Endodermal cell (in vitro differentiated cells): ENCODE measurements at places on chromosomes 4 and X. TPM values are rescaled to one million over a fixed set of nuclear protein-coding genes. Genes with fewer than 3 reads are reported as not detected.

DNA sequence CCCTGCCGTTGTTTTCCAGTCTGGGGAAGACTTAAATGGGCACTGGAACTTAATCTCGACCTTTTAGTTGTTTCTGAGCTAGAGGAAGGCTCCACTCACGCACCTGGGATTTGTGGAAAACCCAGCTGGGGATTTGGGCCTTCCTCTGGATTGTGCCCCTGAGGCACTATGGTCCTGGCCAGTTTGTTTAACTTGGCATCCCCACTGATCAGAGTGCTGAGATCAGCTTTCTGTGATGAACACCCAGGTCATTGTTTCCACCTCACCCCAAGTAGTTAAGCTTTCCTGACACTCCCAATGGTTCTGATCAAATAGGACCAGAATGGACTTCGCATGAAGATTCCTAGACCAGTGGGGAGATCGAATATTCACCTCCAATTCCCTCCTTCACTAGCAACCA lies 20.5 kb upstream of the NAP1L5 start:
- no peak for DNase-seq

Gene FGF13
- 69.4 and 69.9 TPM in 2 replicates for total RNA-seq

Gene TMPRSS11B
- total RNA-seq = 0.18 TPM in 1 of 3 replicates, not detected in the others

DNA sequence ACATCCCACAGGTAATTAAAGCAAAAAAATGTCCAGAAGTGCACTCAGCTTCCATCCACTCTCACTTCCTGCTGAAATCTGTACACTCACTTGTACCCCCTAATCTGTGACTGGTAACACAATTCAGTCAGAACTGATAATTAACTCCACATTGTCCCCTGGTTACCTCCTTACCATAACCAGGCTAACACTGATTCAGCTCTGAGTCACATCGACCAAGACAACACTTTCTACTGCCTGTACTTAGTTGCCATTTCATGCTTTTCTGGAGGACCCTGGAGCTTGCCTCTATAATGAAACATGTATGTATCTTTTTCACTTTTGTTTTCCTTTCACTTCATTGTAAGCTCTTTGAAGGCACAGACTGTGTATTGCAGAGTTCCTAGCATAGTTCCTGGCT lies 130.9 kb upstream of the GABRG1 start:
- DNase-seq = no peak

DNA sequence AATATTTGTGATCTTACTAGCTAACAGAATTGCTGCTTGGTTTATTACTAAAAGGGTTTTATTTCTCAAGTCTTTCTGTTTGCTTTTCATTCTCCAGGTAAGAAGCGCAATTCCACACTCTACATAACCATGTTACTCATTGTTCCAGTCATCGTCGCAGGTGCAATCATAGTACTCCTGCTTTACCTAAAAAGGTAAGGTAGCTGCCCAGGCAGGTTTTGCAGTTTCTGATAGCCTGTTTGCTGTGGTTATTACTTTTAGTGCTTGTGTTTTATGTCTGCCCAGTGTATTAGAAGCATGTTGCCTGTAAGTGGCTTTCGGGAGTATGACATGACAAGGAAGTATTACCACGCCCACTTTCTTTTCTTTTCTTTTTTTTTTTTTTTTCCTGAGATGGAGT lies 46.4 kb downstream of the IL13RA1 start:
- DNase-seq = no peak

DNA sequence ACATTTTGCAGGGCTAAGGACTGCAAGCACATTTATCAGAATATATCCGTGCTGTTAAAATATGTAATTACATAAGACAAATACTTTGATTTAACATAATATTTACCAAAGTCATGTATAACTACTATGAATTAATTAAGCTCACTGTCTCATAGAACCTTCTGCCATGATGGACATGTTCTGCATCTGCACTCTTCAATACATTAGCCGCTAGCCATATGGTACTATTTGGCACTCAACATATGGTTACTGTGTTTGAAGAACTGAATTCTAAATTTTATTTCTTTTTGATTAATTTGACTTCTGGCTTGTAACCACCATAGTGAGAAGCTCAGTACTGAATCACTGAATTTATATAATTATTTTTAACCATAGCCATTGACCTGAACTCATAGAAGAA lies 427.0 kb upstream of the TRAM1L1 start:
- DNase-seq = no peak

- peak; percentile 63 for DNase-seq
Measured at GRCh38 chr4:75916091-75916661, 13.9 kb upstream of the PPEF2 start.

DNA sequence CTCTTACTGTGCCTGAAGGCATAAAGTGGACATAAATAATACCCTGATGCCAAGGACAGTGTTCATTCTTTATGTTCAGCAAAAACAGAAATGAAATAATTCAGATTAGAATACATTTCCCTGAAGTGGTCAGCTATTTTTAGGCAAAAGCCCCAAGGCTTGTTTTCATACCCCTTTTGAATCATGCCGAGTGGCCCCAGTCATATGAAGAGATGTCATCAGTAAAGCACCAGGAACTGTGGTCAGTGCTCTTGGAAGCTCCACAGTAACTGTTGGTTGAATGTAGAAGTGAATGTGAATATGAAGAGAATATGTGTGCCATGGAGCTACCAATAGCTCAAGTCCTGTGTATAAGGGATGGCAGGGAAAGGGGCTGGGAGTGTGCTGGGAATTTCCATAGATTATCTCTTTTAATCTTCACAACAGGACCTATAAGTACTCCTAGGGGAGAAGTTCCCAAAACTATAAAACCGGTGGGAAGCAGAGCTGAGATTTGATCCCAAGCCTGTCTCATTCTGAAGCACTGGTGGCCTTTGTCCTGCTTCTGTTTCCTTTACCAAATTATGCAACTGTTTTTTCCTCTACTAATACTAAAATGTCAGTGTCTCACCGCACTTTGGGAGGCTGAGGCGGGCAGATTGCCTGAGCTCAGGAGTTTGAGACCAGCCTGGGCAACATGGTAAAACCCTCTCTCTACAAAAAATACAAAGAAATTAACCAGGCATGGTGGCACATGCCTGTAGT lies 52.6 kb downstream of the FNIP2 start:
- DNase-seq = no peak
